SK-N-SH (cell line): ENCODE measurements at places on chromosomes 7 and 10.

DNA sequence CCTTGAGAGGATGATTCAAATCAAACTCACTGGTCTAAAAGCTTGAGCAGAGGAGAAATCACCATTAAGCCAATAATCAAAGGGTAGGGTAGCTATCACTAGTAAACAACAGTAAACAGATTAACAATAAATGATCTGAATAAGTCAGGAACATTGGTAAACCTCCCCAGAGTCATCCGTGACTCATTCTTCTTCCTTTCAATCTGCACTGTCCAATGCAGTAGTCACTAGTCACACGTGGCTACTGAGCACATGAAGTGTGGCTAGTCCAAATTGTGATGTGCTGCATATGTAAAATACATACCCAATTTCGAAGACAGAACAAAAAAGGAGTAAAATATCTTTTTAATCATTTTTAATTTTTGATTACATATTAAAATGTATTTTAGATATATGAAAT is 64.0 kb downstream of the ERCC6 start:
- DNase-seq: no peak

DNA sequence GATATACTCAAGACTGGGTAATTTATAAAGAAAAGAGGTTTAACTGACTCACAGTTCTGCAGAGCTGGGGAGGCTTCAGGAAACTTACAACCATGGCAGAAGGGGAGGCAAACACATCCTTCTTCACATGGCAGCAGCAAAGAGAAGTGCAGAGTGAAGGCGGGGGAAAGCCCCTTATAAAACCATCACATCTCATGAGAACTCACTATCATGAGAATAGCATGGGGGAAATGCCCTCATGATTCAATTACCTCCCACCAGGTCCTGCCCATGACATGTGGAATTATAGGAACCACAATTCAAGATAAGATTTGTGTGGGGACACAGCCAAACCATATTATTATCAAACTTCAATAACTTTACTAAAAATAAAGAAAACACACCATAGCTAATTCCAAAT is 30.4 kb upstream of the JAZF1 start:
- no peak for DNase-seq

DNA sequence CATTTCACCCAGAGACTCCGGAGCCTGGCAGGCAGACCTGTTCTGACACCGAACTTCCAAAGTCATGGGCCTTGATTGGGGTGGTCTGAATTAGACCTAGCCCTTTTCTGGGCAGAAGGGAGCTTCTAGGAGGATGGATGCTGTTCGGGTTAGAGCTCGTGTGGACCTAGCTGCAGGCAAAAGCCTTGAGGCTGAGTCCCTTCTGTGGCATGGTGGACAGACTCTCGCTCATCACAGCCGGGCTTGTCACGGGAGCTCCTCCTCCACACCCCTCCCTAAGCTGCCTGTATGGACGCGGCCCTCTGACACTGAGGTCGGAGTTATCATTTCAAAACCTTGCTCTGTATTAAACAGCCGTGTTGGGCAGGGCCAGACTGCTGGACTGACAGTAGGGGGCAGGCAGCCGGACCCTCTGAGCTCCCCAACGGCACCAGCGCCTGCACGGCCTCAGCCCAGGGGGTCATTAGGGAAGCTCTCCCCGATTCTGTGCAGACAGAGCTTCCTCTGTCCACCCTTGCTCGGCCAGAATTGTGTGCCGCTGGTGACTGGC is 2.2 kb downstream of the IRF5 start:
- DNase-seq: peak; percentile 47

DNA sequence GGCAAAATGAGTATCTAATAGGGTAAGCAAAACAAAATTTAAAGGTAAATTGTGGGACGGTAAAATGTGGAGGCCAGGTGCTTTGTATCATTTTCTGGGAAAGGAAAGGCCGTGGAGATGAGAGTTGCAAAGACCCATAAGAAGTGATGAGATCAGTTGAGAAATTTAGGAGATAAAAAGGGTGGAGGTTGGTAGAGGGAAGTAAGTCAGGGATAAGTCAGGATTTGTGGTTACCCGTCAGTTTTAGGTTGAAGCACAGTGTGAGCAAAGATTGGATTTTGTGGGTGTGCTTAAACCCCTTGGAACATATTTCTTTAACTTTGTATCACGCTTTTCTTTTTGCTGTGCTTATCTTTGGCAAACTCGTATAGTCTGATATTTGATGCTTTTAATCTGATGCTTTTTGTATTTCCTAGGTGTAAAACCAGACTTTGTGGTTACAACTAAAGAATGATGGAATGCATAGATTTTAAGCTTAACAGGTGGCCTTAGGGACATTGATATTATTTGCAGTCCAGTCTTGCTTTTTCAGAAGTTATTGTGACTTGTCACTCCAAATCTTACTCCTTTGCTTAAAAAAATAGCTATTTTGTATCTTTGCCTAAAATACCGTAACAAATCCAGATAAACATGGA is 1.2 kb downstream of the BTRC start:
- DNase-seq: no peak

- DNase-seq: no peak
These were observed 211.2 kb downstream of the GLI3 start for GRCh38 chr7:42025635-42026375.

- peak; percentile 62 for DNase-seq
These were observed 45.3 kb upstream of the GTF2I start for GRCh38 chr7:74612015-74612829.

- DNase-seq: no peak
These were observed 26.7 kb downstream of the TSPAN14 start for GRCh38 chr10:80480852-80481251.

GRCh38 chr10:101781984-101782810 is 1.0 kb downstream of the NPM3 start:
- peak; percentile 28 for DNase-seq

DNA sequence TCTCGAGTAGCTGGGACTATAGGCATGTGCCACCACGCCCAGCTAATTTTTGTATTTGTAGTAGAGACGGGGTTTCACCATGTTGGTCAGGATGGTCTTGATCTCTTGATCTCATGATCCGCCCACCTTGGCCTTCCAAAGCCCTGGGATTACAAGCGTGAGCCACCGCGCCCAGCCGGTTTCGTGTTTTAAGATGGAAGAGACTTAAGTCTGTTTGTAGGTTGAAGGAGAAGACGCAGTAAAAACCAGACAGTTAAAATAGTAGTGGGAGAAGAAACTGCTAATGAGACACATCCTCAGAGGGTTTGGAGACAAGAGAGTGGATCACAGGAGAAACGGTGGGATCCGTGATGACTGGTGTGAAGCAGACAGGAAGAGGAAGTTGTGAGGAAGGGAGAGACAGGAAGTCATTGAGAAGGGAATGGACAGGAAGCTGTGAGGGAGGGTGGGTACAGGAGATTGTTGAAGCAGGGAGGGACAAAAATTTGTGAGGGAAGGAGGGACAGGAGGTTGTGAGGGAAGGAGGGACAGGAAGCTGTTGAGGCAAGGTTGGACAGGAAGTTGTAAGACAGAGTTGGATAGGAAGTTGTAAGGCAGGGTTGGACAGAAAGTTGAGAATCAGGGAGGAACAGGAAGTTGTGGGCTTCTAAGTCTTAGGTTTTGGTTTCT is 115.5 kb downstream of the WDFY4 start:
- DNase-seq: no peak

DNA sequence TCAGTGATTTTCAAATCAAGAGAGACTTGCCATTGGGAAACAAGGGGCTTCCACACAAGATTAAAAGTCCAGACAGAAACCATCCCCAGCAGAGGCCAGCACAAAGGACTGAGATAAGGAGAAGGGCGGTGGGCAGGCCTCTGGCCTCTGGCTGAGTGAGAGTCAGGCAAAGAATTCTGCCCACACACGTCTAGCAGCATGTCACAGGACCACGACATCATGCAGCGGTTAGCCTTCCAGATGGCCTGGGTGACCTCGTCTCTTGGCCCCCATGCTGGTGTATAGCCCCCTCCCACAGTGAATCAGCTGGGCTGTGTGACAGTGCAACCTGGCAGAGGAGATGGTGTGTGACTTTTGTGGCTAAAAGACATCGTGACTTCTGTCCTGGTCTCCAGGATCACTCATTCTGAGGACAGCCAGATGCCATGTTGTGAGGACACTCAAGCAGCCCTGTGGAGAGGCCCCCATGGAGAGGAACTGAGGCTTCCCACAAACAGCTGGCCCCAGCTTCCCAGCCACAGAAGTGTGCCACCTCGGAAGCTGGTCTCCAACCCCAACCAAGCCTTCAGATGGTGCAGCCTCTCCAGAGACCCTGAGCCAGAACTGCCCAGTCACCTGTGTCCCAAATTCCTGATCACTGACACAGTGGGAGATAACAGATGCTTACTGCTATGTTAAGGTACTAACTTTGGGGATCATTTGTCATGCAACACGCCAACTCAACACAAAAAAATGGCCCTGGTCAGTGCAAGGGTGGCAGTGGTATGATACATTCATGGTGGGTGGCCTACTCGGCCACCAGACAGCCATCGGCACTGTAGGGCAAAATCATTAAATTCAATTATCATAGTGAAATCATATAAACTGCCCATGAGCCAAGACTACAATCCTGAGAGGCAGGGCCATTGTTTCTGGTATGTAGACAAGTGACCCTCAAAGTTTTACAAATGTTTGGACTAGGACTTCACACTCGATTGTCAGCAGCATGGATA is 73.2 kb downstream of the TNS3 start:
- peak; percentile 58 for DNase-seq

DNA sequence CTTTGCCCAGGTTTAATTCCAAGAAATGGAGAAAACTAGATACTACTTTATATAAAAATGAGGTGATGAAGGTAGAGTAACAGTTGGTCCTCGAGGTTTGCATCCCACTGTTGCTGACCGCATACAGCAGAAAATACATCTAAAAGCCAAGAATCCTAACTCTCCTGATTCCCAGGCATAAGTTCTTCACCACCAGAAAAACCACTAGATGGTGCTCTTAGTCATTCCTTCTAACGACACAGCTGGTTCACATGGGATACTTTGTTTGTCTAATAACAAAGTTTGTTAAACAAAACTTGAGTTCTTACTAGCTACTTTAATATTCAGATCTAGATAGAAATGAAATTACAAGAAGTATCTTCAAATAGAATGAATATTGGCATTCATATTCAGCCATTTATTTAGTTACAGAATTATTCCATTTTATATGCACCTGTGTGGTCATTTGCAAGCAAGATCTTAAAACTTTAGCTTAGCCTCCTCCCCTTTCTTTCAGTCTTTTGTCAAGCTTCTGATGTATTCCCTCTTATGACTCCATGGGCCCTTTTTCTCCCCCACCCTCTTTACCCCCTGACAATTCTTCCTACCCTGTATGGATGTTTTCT is 54.1 kb upstream of the CYP26C1 start:
- DNase-seq: peak; percentile 30

GRCh38 chr10:131119626-131120355 is 191.7 kb downstream of the TCERG1L start:
- DNase-seq: no peak

GRCh38 chr10:103238506-103239252 is 7.0 kb upstream of the RPEL1 start:
- DNase-seq: no peak

DNA sequence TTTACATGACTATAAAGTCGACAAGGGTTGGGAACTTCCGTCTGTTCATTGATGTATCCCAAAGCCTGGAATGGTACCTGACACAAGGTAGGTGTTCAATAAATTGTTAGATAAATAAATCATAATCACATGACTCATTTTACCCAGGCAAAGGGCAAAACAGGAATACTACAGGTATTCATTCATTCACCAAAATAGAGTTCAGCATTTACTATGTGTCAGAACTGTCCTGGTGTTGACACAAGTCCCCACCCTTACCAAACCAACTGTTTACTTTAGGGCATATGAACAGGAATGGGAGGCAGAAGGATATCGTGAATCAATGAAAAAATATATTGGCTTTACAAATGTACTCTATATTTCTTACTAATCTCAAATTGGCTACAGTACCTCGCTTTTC is 666 bp upstream of the YAE1 start:
- no peak for DNase-seq

DNA sequence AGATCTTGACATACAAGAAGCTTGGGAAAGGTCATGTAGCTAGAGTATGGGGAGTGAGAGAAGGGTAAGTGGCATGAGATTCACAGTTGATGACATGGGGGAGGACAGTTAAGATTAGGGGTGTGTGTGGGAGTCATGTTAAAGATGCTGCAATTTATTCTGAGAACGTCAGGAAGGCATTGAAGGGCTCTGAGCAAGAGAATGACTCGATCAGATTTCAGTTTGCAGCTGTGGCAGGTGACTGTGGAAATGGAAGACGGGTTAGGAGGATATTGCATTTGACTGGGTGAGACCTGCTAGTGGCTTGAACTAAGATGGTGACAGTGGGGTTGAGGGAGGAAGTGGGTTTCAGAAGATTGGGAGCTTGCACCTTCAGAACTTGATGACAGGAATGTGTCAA is 5.6 kb downstream of the CDC123 start:
- DNase-seq: no peak

- DNase-seq: no peak
These were observed 40.8 kb upstream of the NKX6-2 start for GRCh38 chr10:132826524-132827422.

- peak; percentile 21 for DNase-seq
These were observed 57.1 kb downstream of the AOC1 start for GRCh38 chr7:150909200-150909995.

- DNase-seq: peak; percentile 14
These were observed 288.0 kb downstream of the FGFR2 start for GRCh38 chr10:121310151-121310711.

GRCh38 chr7:7816816-7817536 is 98.6 kb upstream of the RPA3 start:
- DNase-seq: no peak

DNA sequence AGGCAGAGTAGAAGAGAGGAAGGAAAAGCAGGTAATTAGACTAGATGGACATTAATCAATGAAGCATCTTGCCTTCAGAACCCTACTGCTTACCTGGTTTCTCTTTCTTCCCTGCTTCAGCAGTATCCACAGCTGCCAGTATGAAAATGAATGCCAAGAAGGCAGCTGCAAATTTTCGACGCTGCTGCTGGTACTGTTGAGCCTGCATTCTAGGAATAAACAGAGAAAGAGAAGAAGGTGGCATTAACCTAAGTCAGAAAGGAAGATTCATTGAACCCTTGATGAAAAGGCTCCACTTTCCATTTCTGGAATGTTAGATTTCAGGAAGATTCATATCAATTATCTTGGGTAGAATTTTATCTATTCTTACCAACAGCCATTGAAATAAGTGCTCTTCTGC is 88.8 kb downstream of the PTN start:
- no peak for DNase-seq

DNA sequence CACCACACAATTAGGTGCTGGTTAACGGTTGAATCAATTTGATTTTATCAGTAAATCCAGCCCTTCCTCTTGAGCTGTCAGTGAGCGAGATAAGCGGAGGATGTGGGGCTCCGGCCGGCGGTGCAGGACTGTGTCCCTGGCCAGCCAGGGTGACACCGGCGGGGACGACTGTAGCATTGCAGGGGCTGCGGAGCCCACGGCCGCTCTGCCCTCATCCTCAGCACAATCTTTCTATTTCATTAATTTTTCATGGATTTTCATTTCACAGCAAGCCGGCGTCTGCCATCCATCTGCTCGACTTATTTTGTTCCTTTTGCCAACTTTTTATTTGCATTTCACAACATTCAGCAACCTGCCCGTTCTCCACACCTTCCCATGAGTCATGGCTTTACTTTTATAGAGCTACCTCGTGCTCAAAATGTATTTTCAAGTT is 4.7 kb downstream of the ADARB2 start:
- DNase-seq: peak; percentile 70

GRCh38 chr7:122148878-122149277 is 4.8 kb upstream of the AASS start:
- DNase-seq: no peak
